ENCODE measurements at places on chromosomes 16 and 17.
A peak's percentile ranks its signal among the peaks of the same experiment; 100 is the strongest.

GRCh38 chr16:23807028-23807427, 28.8 kb upstream of the PRKCB start:
- no peak for DNase-seq

GRCh38 chr17:18167421-18167820, 16.2 kb upstream of the ALKBH5 start:
- no peak for DNase-seq

GRCh38 chr17:7825206-7825990, 8.6 kb upstream of the KDM6B start:
- no peak for DNase-seq

GRCh38 chr17:66425756-66426396, 123.5 kb downstream of the PRKCA start:
- DNase-seq, result no peak

- DNase-seq, result peak; percentile 77
Observed at GRCh38 chr17:49218941-49219913, 8.7 kb downstream of the ABI3 start.

DNA sequence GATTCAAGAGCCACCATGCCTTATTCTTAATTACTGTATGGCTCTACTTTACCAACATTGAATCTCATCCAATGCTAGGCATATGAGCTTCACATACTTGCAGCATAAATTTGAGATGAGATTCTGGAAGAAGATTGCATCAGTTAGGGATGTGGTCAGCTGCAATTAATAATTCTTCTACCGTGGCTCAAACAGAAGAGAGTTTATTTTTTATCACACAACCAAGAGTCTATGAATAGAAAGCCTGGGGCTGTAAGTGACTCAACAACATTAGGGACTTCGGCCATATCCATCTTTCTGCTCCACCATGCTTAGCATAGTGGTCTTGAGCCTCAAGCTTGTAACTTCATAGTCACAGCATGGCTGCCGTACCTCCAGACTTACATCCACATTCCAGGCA, 179.4 kb upstream of the IRX6 start:
- no peak for DNase-seq

- DNase-seq, result no peak
Observed at GRCh38 chr17:71741836-71742235, 379.0 kb upstream of the SOX9 start.

DNA sequence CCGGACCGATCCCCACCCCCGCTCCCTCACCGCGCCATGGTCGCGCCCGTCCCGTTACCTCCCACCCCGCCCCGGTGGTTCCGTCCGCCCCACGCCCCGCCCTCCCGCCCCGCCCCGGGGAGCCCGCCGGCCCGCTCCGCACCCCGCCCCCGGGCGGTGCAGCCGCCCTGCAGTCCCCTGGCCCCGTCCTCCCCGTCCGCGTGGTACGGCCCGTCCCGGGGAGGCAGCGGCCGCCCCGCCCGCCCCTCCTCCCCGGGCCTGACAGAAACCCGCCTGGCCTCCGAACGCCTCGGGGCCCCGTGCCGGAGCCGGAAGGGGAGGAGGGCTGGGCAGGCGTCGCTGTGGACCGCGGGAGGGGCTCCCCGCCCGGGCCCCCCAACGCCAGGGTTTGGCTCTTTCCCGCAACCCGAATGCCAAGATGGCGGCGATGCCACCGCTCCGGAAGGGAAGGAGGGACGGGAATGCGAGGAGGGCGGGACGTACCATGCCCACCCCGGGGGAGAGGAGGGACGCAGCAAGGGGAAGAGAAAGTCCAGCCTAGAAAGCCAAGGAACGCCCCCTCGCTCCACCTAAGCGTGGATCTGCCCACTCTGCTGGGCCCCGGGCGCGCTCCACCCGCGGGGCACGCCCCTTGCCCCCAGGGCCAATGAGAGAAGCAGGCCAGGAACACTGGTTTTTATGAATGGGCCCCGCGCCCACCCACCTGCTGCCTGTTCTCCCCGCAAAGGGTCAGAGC, at the start of gene PIP4K2B:
TSS of gene PIP4K2B (minus strand) at position 56 of the 736 bp plus-strand sequence. CDS start 132 bp downstream, outside the sequence.
- peak; percentile 95 for DNase-seq

DNA sequence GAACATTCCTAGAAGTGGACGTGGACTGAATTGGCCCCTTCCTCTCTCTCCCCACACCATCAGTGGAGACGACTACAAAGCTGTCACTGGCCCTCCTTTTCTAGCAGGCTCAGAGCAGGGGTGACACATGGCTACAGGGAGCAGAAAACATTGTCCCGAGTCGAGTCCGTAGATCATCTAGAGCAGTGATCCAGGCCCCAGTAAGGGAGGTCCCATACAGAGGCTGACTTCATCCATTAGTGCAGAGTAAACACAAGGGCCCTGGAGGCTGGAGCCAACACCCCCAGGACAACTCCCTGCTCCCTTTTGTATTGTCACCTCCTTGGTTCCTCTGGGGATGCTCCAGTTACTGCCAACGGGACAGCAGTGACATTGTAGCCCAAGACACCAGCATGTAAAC, 130.7 kb downstream of the CMIP start:
- no peak for DNase-seq

GRCh38 chr16:82439678-82440293, 187.0 kb upstream of the CDH13 start:
- no peak for DNase-seq

DNA sequence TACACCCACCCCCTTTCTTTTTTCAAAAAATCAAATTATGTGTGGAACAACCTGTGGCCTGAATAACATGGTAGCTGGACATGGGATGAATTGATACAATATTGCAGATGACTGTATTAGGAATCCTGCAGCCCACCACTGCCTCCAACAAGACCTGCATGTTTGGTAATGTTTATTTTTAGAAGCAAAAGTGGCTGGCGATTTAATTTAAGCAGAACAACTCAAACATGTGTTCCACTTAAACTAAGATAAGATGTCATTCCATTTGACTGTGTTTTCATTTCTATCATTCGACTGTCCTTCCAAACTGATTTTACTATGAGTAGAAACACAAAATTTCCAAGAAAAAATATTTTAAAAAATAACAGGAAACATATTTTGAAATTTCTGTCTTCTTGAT, 10.1 kb upstream of the DHRS7C start:
- no peak for DNase-seq

GRCh38 chr16:65125322-65125721, 3.5 kb upstream of the CDH11 start:
- DNase-seq, result no peak

GRCh38 chr17:41536741-41537613, 8.9 kb upstream of the KRT19 start:
- no peak for DNase-seq

DNA sequence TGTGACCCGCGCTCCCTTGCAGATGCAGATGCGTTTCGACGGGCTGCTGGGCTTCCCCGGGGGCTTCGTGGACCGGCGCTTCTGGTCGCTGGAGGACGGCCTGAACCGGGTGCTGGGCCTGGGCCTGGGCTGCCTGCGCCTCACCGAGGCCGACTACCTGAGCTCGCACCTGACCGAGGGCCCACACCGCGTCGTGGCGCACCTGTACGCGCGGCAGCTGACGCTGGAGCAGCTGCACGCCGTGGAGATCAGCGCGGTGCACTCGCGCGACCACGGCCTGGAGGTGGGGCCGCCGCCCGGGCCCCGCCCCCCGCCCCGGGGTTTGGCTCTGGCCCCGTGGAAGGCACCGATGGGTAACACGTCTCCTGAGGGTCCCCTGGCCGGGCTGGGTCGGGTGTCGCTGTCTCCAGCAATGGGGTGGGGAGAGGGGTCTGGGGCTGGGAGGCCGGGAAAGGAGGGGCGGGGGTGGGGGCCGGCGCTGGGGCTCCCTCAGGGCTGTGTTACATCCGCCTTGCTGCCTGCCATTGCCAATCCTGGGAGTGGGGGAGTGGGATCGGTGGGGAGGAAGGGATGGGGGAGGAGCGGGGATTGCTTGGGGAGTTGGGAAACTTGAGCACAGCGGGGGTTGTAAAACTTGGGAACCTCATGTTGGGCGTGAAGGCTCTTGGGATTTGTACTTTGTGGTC, 737 bp downstream of the NUDT16L1 start:
- peak; percentile 66 for DNase-seq

DNA sequence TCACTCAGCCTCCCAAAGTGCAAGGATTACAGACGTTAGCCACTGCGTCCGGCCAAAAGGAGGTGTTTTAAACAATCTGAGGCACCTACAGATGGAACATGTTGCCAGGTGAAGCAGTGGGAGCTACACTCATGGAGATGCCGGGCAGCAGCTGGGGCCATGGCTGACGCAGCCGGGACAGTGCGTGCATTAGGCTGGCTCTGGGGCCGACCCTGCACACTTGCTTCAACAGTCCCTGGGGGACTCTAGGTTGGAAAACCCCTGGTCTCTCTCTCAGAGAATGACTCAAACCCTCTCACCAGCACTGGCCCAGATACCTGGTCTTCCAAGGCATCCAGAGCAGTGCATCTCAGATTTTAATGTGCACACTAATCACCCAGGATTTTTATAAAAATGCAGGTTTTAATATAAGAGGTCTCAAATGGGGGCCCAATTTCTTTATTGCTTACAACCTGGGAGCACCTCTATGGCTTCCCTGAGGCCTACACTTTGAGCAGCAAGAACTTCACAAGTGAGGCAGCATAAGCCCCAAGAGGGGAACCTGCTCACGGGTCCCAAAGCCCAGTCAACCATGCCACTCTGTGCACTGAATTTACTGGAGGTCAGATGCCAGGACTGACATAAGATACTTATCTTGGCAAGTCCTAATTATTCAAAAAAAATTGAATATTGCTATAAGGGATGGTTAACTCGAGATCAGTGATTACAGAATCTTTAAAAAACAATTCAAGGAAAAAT, 70.8 kb upstream of the TRAP1 start:
- DNase-seq, result peak; percentile 73

DNA sequence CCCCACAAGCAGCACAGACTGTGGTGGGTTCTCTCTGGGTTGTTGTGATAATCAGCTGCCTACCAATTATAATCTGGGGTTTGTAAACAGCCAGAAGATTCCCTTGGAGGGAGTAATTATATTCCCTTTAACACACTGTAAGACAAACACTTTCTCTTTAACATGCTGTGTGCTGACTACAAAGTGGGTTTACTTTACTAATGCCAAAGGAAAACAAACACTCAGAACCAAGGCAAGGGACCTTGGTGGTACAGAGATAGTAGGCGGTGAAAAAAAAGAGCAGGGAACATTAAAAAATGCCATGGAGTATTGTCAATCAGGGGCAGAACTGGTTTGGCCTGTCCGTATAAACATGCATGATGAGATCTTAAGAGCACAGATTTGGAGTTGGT, 3.0 kb upstream of the VAT1L start:
- no peak for DNase-seq

GRCh38 chr16:9008601-9009260, 45.0 kb upstream of the USP7 start:
- peak; percentile 55 for DNase-seq

DNA sequence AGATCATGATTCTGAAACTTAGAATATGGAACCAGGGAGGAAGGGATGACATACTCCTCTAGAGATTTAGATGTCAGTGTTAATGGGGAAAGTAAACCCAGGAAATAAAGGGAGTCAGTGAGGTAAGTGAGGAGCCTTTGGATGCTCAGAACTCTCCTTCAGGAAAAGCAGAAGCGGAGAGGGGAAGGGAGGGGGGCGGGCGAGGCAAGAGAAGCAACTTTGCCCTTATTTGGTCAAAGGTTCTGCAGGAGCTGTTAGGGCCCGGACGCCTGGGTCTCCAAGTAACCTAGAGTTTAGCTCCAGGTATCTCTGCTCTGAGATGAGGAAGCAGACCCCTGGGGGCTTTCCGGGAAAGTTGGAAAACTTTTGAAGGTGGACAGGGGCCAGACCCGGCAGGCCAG, 1.3 kb downstream of the PFN1 start:
- no peak for DNase-seq

- DNase-seq, result no peak
Observed at GRCh38 chr17:64202683-64203344, 60.2 kb downstream of the TEX2 start.

DNA sequence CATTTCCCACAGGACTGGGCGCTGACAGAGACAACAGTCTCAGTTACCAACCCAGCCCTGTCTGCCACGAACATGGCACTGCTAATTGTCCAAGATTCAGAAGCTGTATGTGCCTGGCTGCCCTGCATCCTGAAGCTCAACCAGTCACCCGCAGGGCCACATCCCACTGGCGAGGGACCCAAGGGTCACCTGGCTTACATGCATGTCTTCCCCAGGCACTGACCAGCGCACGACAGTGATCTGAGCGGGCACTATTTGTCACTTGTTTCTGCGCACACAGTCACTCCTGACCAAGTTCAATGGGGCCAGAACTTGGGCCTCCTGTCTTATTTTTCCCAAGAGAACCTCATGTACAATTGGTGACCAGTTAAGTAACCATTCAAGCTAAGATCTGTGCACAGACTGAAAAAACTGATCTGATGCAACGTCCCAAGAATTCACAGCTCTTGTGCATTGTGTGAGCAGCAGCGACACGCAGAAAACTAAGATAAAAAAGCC, 13.1 kb downstream of the USP7 start:
- no peak for DNase-seq

- DNase-seq, result no peak
Observed at GRCh38 chr17:72511242-72511641, 390.4 kb downstream of the SOX9 start.

- peak; percentile 24 for DNase-seq
Observed at GRCh38 chr16:19132255-19132654, 18.5 kb downstream of the ITPRIPL2 start.

GRCh38 chr17:35142467-35142796, 329 bp upstream of the NLE1 start:
- no peak for DNase-seq

DNA sequence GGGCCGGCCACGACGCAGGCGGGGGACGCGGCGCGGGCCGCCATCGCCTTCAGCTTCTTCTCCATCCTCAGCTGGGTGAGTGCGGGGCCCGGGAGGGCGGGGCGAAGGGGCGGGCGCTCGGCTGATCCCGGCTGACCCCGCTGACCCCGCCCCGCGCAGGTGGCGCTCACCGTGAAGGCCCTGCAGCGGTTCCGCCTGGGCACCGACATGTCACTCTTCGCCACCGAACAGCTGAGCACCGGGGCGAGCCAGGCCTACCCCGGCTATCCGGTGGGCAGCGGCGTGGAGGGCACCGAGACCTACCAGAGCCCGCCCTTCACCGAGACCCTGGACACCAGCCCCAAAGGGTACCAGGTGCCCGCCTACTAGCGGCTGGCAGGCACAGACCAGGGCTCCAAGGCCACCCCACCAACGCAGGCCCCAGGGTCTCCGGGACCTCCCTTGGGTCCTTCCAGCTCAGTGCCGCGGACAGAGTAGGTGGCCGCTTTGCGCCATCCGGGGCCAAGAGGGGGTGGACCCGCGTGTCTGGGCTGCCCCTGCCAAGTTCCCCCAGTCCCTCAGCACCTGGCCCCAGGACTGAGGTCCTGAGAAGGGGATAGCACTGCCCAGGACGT, 3.0 kb downstream of the SYNGR3 start:
- DNase-seq, result peak; percentile 26

- no peak for DNase-seq
Observed at GRCh38 chr17:48631693-48632578, 5.8 kb upstream of the HOXB9 start.

DNA sequence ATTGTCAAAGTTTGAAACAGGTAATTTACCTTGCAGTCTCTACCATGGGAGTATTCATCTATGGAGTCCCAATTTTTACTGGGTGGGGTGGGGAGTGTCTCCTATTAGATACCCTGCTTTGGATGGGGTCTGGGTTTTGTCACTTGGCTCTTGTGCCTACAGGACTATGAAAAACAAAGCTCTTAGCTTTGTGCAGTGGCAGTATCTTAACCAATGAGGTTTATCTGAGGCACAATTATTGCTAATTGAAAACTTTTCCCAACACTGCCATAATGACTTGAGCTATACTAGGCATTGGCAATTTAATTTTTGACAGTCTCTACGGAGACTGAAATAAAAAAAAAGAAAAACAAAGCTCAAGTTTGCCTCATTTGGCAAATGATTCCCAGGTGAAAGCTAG, 3.8 kb upstream of the ZFP90 start:
- no peak for DNase-seq
